Activated naive CD8-positive, alpha-beta T cell treated with anti-CD3 and anti-CD28 coated beads, Interleukin-2, amount 10 ng/mL, durations not matched to agents 7 days and 5 days (primary cell): ENCODE measurements at places on chromosomes 2 and 18. TPM values are rescaled to one million over a fixed set of nuclear protein-coding genes. Genes with fewer than 3 reads are reported as not detected.

GRCh38 chr2:40435426-40436092 is 16.3 kb downstream of the SLC8A1 start:
- no peak for DNase-seq

DNA sequence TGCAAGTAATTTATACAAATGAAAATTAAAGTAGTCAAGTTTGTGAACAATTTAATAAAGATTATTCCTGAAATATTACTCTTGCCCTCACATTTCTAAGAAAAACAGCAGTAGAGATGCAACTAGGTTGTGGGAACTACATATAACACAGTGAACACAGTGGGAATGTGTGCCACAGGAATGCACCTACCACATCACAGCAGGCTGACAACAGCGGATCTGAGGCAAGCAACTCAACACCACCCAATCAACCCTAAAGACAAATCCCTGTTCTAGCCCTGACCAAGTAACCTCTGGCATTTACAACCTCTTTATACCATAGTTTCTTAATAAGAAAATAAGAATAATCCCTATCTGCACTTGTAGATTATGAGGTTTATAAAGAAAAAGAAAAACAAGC is 23.4 kb downstream of the MBOAT2 start:
- no peak for DNase-seq

- no peak for DNase-seq
Measured at GRCh38 chr2:21034972-21035279, 8.9 kb downstream of the APOB start.

DNA sequence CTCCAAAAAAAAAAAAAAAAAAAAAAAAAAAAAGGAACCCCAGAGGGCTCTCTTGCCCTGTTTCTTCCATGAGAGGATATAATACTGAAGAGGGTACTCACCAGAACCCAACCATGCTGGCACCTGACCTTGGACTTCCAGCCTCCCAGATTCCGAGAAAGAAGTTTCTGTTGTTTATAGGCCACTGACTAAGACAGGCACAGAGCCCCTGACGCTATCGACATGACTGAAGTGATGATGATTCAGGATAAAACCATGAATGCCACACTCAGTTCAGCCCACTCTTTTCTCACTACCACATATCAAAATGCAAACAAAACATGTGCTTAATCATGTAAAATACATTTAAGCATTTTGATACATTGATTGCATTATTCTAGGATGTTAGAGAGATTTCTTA is 66.1 kb upstream of the CDCA7 start:
- no peak for DNase-seq

DNA sequence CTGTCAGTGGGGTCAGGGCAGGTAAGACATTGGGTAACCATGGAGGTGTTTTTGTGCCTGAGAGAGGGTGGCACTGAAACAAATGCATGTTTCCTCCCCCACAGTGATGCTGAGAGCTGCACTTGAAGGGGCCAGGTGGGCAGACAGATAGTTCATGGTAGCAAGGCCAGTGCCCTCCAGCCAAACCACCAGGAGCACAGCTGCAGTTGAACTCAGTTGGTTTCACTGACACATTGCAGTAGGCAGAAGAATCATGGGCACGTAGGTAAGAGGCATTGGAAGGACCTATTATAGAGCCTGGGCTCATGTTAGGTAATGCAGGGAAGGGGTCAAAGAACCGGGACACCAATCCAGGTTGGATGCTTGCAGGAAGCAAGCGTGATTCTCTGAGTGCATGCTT is 93.2 kb upstream of the ARL4C start:
- DNase-seq, result no peak

DNA sequence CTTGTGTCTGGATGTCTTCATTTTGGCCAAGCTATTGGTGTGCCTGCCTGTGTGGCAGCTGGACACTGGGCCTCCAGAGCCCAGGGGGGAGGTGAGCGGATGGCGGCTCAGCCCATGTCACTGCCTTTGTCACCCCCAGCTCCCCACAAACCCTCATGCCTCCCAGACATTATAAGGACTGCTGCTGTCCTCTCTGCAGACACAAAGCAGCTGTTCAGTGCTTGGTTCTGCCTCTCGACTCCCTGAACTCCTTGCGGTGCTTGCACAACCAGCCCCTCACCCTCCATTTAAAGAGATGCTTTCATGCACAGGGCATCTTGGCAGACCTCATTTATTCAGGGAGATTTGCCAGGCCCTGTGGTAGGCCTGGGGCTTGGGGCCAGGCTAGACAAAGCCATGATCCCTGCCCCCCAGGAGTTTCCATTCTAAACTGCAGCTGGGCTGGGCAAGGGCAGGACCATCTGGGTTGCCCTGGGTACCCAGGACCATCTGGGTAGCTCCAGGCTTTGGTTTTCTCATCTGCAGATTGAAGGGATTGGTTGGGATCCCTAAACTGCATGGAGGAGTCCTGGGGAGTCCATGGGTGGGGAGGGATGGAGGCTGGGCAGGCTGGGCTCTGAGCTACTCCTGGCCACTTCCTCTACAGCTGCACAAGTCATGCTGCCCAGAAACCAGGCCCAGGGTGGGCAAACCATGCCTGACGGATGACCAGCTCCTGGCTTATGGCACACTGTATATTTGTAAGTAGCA is 168.5 kb downstream of the CELF4 start:
- DNase-seq, result no peak

DNA sequence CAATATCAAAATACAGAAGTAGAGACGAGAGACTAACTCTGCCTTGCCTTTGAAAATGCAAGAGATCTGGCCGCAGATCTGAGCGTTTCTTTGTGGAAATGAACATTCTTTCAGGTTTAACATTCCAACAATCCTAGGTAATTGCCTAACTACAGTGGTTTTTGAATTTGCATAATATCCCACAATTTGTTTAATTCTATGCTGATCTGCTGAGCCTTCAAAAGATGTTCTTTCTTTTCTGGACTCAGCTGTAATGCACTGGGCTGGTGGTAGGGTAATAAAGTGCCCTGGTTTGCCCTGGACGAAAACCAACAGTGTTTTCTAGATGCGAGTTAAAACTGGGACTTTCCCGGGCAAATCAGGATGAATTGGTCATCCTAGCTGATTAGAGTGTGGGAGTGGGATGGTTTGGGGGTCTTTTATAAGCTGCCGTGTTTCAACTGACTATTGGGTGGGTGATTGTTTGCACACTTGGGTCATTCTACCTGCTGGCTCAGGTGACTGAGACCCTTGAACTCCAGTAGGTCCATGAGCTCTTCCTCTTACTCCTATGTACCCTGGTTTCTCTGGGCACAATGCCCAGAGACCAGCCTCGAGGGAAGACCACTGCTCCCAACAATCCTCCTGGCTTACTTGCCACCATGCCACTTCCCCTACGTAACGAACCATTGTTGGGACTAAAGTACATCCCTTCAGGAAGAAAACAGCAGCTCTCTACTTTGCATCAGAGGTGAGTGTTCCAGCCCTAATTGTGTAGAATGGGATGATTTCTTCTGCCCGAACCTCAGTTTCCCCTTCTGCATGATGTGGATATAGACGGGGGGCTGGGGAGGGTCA is 3.4 kb upstream of the PAX8 start:
- DNase-seq, result no peak

DNA sequence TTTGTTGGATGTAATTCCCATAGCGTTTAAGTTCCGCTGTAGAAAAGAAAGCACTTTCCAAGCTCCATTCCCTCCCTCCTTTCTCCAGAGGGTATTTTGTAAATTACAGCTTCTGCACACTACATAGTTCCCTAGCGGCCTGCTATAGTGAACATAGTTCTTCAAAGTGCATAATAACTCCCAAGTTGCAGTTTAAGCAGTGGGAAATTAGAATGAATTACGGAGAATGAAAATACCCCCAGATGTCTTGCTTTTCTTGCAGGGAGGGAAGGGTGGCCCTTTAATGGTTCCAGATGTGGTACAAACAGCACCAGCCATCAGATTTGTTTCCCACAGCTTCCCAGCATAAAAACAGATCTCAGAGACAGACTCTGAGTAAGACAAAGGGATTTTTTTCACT is 893.9 kb downstream of the SUCLG1 start:
- DNase-seq, result no peak

DNA sequence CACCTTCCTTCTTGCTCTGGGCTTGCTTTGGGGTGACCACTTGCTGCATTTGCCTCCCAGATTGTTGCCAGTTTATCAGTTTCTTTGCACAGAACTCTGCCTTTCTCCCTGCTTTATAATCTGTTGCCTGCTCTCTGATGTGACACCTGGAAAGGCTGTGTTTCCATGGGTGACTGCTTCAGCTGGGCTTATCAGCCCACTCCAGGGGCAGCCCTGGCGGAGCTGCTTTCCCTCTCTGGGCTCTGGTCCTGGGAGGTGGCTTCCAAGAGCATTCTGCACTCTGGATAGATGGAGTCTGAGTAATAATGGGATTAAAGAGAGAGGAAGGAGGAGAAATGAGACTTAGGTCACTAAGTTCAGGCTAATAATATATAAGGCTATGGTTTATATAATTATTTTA is 352.7 kb downstream of the TSN start:
- no peak for DNase-seq

DNA sequence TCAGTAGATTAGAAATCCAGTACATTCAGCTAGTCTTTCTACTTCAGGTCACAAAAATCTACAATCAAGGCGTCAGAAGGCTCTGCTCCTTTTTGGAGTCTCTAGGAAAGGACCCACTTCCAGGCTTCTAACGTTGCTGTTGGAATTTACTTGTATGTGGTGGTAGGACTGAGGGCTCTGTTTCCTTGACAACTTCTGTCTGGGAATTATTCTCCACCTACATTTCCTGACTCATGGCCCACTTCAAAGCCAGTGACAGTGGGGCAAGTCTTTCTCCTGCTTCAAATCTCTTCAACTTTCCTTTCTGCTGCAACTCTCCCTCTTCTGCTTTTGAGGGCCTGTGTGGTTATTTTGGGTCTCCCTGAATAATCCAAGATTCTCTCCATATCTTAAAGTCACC is 10.4 kb upstream of the TMX3 start:
- DNase-seq, result no peak

GRCh38 chr18:51668101-51668500 is 470.6 kb upstream of the MEX3C start:
- DNase-seq, result peak; percentile 45

- no peak for DNase-seq
Measured at GRCh38 chr2:28904295-28904694, 9.8 kb downstream of the WDR43 start.

GRCh38 chr2:175167076-175167791 is 769 bp downstream of the ATF2 start:
- DNase-seq, result no peak

- DNase-seq, result no peak
Measured at GRCh38 chr18:8461544-8461943, 147.7 kb upstream of the RAB12 start.

GRCh38 chr2:217980591-217980990 is 22.2 kb downstream of the TNS1 start:
- DNase-seq, result no peak

DNA sequence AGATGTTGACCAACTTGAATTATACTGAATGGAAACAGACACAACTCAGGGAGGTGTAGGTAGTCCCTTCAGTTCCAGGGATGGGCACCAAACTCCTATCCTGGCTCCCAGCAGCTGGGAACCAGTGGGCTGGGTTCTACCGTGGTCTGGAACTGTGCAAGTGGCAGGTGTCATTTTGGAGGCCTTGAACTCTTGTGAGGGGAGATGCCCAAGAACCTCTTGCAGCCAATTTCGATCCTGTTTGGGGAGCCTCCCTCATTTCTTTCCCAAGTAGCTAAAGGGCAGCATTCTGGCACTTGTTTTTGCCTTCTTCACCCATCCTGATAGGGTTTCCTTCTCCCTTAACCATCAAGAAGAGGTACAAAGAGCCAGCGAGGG is 200.2 kb downstream of the ANKRD30B start:
- no peak for DNase-seq

DNA sequence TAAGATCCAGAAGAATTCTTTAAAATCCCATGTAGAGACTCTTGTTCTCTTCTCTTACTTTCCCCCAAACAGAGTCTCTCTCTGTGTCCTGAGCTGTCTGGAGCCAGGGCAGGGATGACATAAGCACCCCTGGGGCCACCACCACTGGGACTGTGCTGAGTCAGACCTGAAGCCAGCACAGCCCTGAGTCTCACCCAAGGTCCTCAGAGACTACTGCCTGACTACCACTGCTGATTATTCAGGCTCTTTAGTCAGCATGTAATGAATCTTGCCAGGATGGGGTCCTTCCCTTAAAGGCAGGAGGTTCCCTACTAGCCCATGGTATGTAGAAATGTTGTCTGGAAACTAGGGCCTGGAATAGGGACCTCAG is 34.9 kb upstream of the DYNC1I2 start:
- DNase-seq, result no peak

DNA sequence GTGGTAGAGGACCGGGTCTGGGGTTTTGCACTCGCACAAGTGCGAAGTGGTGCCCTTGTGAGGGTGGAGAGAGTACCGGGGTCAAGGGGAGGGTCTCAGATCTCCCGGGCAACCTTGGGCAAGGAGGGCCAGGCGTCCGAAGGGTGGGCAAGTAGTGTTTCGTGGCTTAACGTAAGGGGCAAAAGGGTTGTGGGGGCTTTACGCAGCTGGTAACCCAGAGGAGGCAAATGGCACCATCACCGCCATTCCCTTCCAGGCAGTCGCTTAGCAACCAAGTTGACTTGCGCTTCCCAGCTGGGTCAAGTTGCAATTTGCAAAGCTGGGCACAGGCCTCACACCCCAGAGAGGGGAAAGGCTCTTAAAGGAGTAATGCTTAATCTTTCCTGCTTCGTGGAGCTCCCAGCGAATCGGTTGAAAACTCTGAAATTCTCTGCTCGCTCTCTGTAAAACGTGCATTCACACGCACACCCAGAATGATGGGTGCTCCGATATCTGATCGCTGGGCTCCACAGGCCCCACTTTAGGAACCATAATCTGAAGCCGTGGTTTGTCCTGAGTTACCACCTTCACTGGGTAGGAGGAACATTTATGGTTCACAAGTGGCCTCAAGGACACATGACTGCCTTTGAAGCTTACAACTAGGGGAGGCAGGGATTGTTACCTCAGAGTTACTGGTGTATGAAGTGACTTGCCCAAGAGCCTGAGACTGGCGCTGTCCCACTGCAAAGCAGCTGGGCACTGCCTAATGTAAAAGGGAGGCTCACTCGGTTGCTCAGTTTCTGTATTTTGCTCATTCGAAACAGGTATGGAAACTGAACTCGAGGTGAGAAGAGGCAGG is 127.9 kb downstream of the UXS1 start:
- no peak for DNase-seq

GDF7 gene
- total RNA-seq, result not detected

NPHP1 gene
- 0.72 TPM for total RNA-seq

DSG1 gene
- total RNA-seq, result not detected

SLC30A3 gene
- total RNA-seq, result 0.64 TPM

ALK gene
- total RNA-seq, result not detected

DLGAP1 gene
- not detected for total RNA-seq

CNGA3 gene
- total RNA-seq, result not detected

UGT1A3 gene
- not detected for total RNA-seq
